ENCODE measurements at places on chromosomes 4 and X.

DNA sequence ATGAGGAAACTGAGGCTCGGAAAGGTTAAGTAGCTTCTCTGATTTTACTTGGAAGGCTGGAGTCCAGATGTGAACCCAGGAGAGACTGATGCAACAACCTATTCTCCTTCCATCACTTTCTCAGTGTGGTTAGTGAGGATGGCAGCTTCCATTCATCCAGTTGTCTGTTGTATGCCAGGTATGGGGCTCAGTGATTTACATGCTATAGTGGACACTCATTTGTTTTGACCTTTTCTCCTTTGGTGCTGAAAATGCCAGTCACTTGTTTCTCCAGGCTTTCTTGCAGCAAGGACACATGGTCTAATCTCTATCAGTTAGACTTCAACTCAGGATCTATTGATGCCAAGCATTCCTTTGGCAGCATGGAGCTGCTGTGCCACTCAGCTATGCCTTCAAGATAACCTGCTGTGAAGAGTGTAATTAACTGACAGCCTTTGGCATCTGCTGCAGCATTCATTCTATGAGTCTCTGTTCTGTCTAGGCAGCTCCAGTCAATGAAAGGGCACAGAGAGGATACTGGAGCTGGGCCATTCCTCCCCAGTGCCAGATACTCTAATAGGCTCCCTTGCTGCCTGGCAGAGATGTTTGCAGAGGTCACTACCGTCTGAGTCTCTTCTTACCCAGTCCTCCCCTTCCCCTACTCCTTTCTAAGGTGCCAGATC lies 11.0 kb upstream of the CWH43 start:
- DNase-seq: no peak

- DNase-seq: no peak
Measured at GRCh38 chrX:110938977-110939732, 143.5 kb upstream of the CHRDL1 start.

DNA sequence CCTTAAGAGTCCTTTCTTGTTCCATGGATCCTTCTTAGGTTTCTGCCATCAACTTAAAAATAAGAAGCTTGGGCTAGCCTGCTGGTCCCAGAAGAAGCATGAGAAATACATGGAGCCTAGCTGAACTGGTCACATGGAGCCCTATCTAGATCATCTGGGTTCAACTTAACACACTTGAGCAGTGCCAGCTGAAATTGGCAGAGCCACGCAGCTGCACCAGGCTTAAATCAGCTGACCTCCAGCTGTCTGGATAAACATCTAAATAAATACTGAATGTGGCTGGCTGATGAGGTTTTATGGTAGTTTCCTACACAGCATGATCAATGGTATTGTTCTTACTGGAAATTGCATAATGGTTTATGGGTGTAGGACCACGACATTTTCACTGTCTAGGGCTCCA lies 598.4 kb upstream of the FAM241A start:
- no peak for DNase-seq

GRCh38 chrX:5388087-5388486 lies 840.6 kb downstream of the NLGN4X start:
- DNase-seq: no peak

DNA sequence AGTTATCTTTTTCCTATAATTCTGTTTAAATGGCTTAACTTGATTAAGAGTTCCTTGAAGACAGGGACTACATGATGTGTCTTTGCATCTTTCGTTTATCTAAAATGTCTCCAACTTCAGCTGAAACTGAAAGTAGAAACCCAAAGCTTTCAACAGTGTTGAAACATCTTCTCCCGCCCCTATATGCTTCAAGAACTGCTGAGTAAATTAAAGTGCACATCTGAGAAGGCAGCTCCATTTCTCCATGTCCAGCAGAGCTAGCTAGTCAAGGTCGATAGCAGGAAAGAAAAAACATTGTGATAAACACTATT lies 185.7 kb upstream of the TBL1X start:
- DNase-seq: no peak

DNA sequence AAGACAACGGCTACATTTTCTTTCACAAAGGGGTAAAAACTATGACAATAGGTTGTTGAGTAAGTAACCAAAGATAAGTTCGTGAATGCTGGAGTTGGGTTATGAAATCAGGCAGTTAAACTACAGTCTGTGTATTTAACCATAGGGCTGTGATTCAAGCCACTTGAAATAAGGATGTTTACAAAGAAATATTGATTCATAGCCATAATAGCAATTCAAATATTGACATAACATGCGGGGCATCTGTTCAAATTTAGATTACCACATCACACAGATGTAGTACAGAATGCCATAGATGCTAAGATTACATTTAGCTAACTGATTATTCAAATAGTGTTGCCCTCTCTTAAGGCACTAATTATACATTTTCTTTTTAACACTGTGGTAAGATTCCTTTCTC lies 364.1 kb downstream of the FSTL5 start:
- DNase-seq: no peak

DNA sequence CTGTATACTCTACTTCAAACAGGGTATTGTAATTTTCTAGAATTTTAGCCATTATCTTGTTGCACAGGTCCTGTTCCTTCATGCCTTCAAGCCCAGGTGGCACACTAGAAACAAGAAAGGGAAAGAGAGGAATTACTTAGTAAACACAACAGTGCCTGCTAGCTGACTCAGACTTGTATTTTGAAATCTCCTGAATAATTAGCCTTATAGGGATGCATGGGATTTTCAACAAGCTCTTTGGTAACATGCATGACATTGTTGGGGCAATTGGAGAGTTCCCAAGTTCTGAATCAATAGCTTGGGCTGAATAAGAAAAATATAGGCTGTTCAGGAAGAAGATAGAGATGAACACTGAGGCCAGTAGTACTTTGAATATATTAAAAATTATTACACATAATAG lies 118.8 kb downstream of the FAM13A start:
- DNase-seq: no peak

DNA sequence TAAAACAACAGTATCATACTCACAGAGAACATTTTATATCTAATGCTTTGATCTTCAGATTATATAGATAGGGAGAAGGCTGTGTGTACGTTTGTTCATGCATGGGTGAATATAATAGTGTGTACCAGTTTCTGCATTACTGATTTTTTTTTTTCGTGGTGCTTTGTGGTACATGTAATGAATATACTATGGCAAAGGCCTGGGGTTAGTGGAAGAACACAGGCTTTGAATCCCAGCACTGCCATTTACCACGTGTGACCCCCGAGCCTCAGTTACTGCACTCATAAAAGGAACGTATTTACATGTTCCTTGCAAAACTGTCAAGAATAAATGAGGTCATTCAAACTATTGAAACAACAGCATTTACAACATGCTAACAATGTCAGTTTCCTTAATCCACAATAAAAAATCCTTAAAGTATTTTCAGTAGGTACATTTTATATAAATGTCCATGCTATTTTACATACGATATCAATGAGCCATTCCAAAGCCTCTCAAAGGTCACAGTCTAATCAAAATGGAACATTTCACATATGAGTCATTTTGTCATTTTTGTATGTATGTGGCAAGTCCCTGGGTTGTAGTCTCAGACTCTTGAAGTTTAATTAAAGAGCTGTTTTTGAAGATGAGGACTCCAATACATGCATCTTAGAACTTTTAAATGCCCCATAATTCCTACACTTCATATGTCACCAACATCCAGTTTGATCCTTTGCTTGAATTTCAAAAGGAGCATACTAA lies 242.8 kb downstream of the PPP3CA start:
- DNase-seq: no peak

- DNase-seq: no peak
Measured at GRCh38 chr4:56906489-56907393, 959 bp upstream of the REST start.

- no peak for DNase-seq
Measured at GRCh38 chrX:1545776-1546408, 8.9 kb upstream of the P2RY8 start.

Data from stimulated activated CD8-positive, alpha-beta memory T cell treated with anti-CD3 and anti-CD28 coated beads, Interleukin-4, amount 100 ng/mL, for 1 hour (primary cell).